Muscle of leg (tissue), 16 donors: ENCODE measurements at places on chromosomes 7 and 10. TPM values are rescaled to one million over a fixed set of nuclear protein-coding genes. Genes with fewer than 3 reads are reported as not detected.
A peak's percentile ranks its signal among the peaks of the same experiment; 100 is the strongest.

DNA sequence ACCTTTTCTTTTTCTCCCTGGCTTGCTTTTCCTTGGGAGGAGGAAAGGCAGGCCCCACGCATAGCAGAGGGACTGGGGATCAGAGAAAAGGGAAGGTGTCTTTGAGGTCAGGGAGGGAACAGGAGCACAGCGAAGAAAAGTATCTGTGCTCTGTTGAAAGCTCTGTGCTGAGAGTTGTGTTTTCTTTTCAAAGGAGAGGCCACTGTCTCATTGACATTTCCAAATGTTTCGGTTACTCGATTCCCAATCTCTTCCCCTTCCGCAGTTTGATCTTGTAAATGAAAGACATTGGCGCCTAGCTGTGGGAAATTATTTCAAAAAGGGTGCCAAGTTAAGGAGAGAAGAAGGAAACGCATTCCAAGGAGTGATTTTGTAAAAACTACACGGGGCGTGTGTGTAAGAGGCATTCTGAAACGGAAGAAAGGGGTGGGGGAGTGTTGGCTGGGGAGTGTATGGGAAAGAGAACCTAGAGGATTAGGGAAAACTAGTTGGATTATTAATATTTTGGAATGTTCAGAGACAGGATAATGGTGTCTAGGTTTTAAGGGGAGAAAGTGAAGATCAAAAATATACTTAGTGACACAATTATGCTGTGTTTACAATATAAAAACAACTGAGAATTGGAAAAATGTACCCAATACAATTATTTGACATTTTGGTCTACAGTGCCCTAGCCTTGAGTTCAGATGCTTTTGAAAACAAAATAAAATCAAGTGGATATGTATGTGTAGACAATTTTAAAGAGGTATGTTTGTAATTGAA, 708 bp downstream of the KLHDC10 start:
- DNase-seq = peak; percentile 61

GRCh38 chr7:41403291-41403690, 299.6 kb downstream of the INHBA start:
- no peak for DNase-seq

DNA sequence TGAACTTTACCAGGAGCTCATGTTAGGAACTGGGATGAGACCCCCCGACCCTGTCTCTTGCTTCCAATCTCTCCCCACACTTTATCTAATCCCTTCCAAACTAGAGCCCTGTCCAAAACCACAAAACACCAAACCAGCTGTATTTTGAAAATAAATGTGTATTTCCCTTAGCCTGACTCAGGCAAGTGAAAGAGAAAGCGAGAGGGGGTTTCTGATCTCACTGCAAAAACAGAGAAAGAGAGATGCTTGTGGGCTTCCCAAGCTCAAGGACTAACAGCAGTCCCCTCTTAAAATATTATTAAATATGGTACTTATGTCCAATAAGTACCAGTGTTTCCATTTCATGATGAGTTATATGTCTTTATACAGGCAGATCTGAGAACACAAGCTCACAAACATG, 122.0 kb downstream of the AGMO start:
- DNase-seq = no peak

- no peak for DNase-seq
Measured at GRCh38 chr7:157601530-157601929, 264.7 kb downstream of the DNAJB6 start.

- peak; percentile 98 for DNase-seq
Measured at GRCh38 chr7:6258440-6259182, 13.8 kb downstream of the CYTH3 start.

ADAM12 gene
- polyA plus RNA-seq = 11.7 TPM

CACNA2D1 gene
- polyA plus RNA-seq = 108 TPM

TFPI2 gene
- 3.0 TPM for polyA plus RNA-seq

DNA sequence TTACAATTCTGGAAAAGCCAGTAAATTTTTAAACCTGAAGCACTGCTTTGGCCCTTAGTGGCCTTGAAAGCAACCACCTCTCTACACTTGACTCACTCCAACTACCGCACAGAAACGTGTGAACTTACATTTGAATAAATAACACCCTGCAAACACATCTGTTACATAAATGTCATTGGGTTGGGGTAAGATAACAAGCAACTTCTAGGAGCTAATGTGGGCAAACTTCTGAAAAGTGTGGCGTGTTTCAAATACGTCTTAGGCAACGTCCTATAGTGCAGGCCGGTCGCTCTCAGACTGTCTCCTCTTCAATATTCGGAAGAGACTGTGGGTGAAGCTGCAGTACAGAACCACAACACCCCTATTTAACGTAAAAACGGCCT, 474 bp downstream of the ORC5 start:
- no peak for DNase-seq

GRCh38 chr7:128948976-128949760, 11.4 kb downstream of the IRF5 start:
- no peak for DNase-seq

DNA sequence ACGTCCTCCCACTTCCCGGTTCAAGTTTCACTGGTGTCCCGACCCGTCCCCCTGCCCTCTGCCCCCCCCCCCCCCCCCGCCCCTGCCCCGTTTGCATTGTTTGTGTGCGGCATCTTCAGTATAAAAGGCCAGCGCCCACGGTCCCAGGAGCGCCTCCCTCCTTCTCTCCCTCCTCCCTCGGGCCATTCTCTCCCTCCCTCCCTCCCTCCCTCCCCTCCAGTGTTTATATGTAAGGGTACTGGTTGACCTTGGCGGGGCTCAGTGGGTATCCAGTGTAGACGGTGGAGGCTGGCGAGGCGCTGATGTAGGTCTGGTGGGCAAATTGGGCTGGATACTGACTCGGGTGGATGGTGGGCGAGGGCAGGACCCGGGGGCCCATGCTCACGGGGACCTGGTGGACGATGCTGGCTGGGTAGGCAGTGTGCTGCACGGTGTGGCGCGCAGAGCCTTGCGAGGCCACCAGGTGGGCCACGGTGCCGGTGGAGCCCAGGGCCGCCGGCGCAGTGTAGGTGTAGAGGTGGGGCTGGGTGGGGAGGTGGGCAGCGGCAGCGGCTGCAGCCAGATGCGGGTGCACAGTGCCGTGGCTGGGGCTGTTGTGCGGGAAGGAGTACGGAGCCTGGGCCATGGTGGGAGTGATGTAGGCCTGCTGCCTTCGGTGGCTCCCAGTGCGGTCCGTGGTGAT, 49.4 kb downstream of the CLEC2L start:
- no peak for DNase-seq

- DNase-seq = no peak
Measured at GRCh38 chr7:153065051-153065450, 305.5 kb downstream of the ACTR3B start.

PRR15 gene
- polyA plus RNA-seq = not detected

DNA sequence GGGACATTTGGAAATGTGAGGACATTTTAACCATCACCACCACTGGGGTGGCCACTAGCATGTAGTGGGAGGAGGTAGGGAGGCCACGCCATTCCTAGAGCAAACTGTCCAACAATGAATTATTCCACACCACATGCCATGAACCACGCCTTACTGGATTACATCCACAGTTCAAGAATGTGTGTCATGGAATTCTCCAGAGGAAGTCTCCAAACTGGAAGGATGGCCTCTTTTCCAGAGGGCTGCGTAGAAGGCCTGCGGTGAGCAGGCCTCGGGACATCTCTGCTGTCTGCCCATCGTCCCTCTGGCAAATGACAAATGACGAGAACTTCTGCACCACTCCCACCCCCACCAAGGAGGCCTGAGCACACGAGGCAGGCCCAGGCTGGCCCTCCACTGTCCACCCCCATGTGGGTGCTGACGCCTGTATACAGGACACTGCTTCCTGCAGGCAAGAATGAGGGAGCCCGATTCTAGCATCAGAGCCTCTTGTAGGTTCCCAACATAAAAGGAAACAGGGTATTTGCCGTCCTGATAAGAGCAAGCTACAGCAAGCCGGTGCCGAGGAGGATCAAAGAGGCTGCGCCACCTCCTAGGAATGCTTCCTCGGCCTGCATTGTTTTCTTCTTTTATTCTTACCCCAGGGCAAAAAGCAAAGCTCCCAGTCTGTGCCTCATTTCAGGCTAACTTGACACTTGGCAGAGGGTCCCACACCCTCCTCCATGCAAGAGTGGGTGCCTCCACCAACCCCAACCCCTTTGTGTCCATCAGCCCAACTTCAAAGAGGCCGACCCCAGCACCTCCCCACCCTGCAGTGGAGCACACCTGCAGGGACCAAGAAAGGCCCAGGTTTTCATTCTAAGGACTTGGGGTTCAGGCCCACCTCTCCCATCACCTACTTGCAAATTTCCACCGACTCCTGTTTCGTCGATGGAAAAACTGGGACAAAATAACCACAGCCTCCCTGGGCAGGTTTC, 23.9 kb downstream of the TNS3 start:
- DNase-seq = peak; percentile 81

DNA sequence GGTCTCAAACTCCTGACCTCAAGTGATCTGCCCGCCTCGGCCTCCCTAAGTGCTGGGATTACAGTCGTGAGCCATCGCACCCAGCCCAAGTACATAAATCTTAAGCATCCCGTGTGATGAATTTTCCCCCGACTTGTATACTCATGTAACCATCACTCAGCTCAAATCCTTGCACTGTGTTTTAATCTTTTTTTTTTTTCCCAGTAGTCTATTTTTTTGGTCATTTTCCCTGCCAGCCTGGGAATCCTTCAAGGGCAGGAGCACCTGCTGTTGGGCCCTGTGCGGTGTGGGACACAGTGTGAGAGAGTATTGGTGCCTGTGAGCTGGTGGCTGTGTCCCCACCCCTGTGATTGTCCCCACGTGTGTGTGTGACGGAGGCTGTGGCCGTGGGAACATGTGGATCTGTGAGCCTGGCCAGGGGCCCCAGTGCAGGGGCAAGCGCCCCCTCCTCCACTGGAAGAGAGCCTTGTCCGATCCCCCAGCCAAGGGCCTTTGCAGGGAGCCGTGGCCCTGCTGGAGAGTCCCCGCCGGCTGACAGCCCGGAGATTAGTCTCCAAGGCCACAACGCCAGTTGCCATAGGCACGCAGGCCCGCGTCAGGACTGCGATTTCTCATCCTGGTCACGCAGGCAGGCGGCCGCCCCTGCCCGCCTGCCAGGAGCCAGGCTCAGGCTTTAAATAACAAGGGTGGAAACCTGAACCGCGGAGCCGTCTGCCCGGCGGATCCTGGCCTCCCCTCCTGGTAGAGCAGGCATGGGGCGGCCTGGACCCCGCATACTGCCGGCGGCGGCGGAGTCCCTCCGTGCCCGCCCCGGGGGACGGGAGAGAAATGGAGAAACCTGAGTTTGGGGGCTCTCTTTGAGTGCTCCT, 26.5 kb downstream of the GTF2IRD1 start:
- peak; percentile 90 for DNase-seq

CLDN4 gene
- 0.31 TPM for polyA plus RNA-seq
